DMS 273 treated with DMSO at 0.1 percent for 48 hours (cell line): ENCODE measurements at places on chromosomes 12 and 14.

- DNase-seq: no peak
Measured at GRCh38 chr12:1350055-1350933, 244.1 kb downstream of the FBXL14 start.

DNA sequence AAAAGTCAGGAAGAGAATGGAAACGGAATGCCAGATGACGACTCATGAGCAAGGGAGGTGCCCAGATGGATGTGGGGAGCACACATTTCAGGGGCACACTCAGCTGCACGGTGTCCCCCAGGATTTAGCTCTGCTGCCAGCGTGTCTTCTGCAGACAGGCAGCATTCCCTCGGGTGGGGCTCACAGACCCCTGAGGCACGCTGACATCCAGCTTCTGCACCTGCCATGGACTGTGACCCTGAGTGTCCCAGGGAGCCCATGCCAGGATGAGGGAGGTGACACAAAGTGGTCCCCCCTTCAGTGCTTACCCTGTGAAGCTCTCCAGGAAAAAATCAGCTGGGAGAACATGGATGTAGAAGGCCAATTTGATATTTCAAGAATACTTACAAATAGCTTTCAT, 84.2 kb downstream of the PIWIL1 start:
- no peak for DNase-seq

DNA sequence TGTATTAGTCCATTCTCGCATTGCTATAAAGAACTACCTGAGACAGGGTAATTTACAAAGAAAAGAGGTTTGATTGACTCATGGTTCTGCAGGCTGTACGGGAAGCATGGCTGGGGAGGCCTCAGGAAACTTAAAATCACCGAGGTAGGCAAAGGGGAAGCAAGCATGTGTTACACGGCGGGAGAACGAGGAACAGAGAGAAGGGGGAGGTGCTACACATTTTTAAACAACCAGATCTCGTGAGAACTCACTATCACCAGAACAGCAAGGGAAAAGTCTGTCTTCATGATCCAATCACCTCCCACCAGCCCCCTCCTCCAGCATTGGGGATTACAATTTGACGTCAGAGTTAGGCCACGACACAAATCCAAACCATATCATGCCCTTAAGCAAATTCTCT, 13.3 kb upstream of the MAX start:
- DNase-seq: no peak

- DNase-seq: no peak
Measured at GRCh38 chr14:77885367-77885766, 85.5 kb downstream of the ADCK1 start.

- no peak for DNase-seq
Measured at GRCh38 chr14:55588259-55588699, 8.3 kb downstream of the KTN1 start.

DNA sequence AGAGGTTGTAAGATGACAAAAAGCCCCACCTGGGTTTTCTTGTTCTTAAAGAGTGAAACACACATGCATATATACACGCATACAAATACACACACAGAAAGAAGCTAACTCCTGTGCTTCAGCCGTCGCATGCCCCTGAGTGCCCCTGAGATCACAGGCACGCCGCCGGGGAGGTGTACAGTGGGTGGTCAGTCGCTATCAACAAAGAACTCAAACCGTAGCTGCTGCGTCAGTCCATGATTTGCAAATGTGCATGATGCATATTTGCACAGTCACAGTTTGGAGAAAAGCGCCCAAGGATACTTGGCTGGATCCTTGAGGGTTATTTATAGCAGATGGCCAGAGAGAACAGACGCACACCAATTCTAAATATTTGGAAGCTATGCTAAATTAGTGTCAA, 206.9 kb downstream of the TMEM132D start:
- no peak for DNase-seq

GRCh38 chr14:101711041-101711856, 50.3 kb upstream of the PPP2R5C start:
- DNase-seq: no peak

- no peak for DNase-seq
Measured at GRCh38 chr14:69648480-69649451, 37.4 kb downstream of the SUSD6 start.

- DNase-seq: no peak
Measured at GRCh38 chr14:80957613-80958012, 2.2 kb downstream of the TSHR start.

GRCh38 chr14:99530407-99531155, 49.4 kb downstream of the CCNK start:
- no peak for DNase-seq

- DNase-seq: peak; percentile 51
Measured at GRCh38 chr12:44389896-44390295, 486.2 kb downstream of the NELL2 start.

GRCh38 chr12:32118806-32119205, 12.2 kb downstream of the BICD1 start:
- no peak for DNase-seq

DNA sequence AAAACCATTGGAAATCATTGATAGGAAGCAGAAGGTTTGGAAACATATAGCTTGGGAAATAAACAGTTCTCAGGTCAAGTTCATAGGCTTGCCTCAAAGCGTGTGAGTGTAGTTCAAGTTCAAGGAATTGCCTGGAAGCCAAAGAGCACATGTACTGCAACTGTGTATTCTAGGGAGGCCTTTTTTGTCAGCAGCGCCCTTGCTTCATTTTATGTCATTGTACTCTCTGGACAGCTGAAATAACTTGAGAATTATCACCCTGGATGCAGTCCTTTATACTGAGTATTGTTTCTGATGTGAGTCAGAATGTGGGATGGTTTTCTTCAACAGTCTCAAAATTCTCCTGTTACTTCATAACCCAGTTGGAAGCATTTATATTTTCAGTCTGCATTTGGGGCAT, 16.0 kb upstream of the EVL start:
- no peak for DNase-seq

GRCh38 chr12:88329833-88330232, 187.7 kb downstream of the TMTC3 start:
- DNase-seq: no peak

DNA sequence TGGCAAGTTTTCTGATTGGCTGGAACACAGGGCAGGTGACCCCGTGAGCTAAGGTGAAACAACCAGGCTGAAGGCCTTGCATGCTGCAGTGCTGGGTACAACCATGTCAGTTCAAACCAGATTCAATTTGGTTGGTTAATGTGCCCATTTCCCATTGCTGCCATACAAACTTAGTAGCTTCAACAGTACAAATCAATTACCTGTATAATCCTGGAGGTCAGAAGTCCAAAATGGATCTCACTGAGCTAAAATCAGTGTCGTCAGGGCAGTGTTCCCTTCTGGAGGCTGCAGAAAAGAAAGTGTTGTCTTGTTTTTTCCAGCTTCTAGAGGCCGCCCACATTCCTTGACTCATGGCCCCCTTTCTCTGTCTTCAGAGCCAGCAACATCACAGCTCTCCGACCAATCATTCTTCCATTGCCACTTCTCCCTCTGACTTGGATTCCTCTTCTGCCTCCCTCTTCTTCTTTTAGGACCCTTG, 221.7 kb downstream of the ZFP36L1 start:
- no peak for DNase-seq

GRCh38 chr12:53096089-53096741, 1.3 kb upstream of the IGFBP6 start:
- no peak for DNase-seq

DNA sequence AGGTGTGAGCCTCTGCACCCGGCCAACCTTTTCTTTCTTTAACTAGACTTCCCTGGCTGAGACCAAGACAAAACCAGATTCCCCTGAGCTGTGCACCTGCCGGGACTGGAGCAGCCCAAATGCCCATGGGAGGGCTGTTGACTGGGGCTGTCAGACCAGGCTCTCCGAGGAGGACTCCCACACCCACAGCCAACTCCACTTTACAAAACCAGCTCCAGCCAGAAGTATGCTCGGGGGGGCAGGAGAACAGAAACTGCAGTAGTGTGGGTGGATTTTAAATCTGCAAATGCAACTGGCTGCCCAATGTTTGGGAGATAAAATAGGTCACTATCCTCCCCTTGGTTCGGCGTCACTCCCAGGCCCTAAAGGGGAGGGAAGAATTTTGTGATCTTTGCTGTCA, 78.5 kb downstream of the VCPKMT start:
- no peak for DNase-seq

DNA sequence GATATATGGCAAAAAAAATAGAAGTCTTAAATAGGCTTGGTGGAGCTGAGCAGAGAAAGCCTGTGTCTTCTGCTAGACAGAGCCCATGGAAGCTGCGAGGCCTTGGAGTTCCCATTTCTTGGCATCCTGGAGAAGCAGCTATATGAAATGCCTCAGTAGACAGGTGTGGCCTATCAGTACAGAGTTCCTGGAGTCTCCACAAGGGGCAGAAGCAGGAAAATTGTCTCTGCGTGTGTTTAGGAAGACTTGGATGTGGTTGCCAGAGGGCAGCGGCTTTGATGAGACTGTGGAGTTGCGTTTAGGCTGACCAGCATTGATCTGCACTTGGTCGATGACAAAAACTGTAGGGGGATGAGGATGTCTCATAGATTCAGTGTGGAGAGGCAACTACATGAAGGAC, 334.5 kb upstream of the SEL1L start:
- no peak for DNase-seq

DNA sequence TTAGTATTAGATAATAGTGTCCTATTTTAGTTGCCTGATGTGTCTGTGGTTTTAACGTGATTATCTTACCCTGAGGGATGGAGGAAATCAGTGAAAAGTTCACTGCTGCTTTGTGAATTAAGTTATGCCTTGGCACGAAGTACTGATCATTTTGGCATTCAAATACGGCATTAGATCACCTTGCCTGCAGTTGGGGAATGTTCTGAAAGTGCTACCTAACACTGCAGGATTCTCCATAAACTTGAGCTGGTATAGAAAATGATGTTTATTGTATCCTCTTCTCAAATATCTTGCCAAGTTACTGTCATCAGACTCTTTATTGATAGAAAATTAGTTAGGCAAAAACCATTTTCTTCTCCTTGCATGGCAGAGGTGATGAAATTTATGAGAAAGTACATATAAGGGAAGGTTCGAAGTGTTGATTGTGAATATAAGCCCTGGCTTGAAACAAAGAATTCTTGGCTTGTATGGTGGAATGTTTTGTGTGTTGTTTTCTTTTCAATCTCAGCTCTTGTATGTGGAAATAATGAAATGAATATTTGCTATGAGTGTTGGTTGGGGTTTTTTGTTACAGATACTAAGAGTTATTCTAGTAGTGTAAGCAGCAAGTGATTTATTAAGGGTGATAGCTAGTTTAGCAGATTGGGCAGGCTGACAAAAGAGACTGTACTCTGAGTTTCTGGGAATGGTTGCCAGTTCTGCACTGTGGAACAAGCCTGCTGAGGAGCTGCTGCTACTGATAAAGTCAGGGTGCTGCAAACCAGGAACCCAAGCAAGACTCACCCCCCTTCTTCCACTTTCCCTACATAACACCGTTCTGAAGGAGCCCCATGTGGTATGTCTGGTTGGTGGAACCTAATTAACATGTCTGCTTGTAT, 448.3 kb downstream of the PCNX1 start:
- DNase-seq: no peak

- DNase-seq: no peak
Measured at GRCh38 chr12:104935886-104936285, 22.2 kb downstream of the SLC41A2 start.

- DNase-seq: peak; percentile 56
Measured at GRCh38 chr14:24365600-24366412, 2.2 kb upstream of the NFATC4 start.

- no peak for DNase-seq
Measured at GRCh38 chr14:32304296-32304695, 24.8 kb upstream of the AKAP6 start.

DNA sequence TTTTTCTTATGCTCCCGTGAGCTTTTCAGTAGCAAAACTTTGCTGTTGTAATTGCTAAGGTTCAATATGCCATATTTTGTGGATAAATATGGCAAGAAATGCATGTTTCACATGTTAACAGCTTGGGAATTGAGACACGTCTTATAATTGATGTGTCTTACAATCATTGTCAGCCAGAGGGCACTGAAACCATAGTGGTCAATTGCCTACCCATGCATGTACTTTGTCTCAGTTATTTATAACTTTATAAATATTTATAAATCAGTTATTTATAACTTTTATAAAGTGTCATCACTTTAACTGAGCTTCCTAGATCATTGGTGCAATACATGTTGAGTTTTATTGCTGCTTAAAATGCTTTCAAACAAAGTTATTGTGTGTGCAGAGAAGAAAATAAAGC, 82.0 kb downstream of the CATSPERB start:
- DNase-seq: no peak

- DNase-seq: no peak
Measured at GRCh38 chr12:13200841-13201240, 4.3 kb downstream of the EMP1 start.

GRCh38 chr12:12449533-12450025, 92.7 kb downstream of the BORCS5 start:
- DNase-seq: no peak

GRCh38 chr12:11741434-11742092, 92.1 kb downstream of the ETV6 start:
- no peak for DNase-seq

- no peak for DNase-seq
Measured at GRCh38 chr12:57142121-57142520, 5.3 kb downstream of the LRP1-AS start.

DNA sequence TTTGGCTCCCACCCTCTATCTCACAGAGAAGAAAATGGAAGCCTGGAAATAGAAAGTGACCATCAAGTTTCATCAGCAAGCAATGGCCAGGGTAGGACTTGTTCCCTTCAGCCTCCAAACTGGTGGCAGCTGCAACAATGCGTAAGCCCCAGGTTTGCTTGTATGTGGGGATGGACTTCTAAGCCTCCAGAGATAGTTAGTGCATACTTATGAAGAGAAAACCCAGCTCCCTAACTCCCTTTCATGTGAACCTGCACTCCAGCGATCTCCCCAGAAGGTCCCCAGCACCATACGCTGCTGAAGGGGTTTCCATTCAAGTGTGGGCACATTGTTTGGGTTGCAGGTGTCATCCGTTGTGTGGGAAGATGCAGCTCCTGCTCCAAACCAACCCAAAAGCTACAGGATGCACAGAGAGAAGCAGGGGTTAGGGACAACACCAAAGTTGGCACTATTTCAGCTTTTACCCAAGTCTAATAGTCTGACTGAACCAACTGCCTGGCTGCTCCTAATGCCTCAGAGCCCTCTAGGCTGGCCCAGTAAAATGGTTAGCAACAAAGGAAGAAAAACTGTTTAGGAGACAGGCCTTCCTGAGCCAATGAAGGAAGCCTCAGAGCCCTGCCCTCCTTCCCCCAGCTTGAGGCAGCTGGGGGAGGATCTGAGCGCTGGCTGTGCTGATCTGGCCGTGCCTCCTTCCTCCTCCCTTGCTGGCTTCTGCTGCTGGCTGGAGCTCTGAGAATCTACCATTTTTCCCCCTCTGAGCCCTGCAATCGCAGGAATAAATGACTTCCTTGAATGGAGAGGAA, 12.3 kb downstream of the ZFP36L1 start:
- no peak for DNase-seq

DNA sequence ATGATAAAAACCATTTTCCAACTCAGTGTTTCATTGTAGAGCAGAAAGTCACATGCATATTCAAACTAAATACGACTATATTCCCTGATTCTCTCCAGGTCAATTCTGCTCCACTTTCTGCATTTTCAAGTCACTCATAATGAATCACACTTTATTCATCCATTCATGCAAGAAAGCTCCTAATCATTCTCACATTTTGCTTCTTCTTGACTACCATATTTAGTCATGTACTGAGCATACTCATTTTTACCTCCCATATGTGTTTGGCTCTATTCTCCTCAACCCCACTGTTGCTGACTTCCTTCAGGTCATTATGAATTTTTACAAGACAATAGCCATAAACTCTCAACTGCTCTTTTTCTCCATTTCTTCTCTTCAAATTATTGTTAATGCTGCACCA, 43.4 kb upstream of the PIK3C2G start:
- DNase-seq: no peak

- no peak for DNase-seq
Measured at GRCh38 chr14:36222952-36223468, 46.5 kb upstream of the PTCSC3 start.
